Stimulated activated CD4-positive, alpha-beta T cell treated with anti-CD3 and anti-CD28 coated beads, Interleukin-15, amount 100 ng/mL, for 1 hour (primary cell): ENCODE measurements at places on chromosomes 2 and 18.

GRCh38 chr2:173191601-173192000 lies 116.0 kb downstream of the MAP3K20 start:
- no peak for DNase-seq

- DNase-seq = no peak
These were observed 15.1 kb upstream of the CYRIA start for GRCh38 chr2:16680781-16681180.

DNA sequence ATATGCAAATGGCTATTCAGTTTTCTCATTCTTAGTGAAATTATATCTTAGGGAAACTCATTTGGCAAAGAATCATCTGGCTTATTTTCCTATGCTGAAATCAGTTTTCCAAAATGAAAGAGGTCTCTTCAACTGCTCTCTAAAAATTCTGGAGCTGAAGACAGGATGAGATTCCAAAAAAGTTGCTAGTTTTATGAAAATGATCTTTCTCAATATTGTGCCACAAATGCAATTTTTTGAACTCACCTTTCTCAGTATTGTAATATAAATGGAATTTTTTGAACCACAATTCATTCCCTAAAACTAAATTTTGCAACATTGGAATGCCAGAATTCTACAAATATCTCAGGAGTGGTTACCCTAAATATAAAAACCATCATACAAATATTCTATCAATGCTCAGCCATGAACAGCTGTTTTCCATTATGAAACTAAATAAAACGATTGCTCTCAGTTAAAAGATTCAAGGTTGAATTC lies 147.7 kb upstream of the PKDCC start:
- DNase-seq = no peak

GRCh38 chr18:38801640-38802039 lies 1236.0 kb upstream of the CELF4 start:
- no peak for DNase-seq
